ENCODE measurements at places on chromosomes 6 and 20. TPM values are rescaled to one million over a fixed set of nuclear protein-coding genes. Genes with fewer than 3 reads are reported as not detected.

DNA sequence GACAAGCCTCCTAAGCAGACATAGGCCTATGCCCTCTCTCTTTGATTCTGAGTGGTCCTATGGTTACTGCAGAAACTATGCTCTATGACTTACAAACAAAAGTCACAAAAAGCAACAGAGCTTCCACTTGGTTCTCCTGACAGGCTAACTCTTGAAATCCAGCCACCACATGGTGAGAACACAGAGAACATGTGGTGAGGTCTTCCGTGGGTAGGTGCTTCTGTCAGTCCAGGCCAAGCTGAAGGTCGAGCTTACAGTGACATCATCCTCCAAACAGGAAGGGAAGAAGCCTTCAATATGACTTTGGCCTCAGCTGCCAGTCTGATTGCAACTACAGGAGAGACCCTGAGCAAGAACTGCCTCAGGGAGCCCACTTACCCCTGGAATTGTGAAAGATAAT, 265.5 kb downstream of the TBX18 start:
- DNase-seq: no peak

GRCh38 chr6:82030301-82030700, 217.2 kb downstream of the IBTK start:
- no peak for DNase-seq

- DNase-seq: peak; percentile 39
These were observed 183.9 kb downstream of the ERMARD start for GRCh38 chr6:169935348-169935718.

DNA sequence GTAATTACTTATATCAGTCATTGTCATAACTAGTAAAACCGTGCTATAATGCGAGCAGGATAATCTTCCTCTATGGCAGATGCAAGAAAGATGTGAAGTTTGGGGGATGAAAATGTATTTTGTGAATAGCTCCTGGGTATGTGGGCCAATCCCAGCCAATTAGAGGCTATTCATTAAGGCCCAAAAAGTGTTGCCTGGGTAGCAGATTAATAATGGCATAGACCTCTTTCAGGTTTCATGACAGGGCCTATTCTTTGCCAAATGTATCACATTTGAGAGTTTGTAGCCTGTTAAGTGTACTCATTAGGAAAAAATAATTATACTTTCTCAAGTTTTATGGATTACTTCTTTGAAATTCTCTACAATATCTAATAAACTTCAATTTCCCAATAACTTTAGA, 199.2 kb upstream of the POU3F2 start:
- no peak for DNase-seq

Gene RBM12
- total RNA-seq: 59.1 TPM

Data from right cardiac atrium (tissue), 5 donors.